ENCODE measurements at places on chromosomes 11 and 22.

DNA sequence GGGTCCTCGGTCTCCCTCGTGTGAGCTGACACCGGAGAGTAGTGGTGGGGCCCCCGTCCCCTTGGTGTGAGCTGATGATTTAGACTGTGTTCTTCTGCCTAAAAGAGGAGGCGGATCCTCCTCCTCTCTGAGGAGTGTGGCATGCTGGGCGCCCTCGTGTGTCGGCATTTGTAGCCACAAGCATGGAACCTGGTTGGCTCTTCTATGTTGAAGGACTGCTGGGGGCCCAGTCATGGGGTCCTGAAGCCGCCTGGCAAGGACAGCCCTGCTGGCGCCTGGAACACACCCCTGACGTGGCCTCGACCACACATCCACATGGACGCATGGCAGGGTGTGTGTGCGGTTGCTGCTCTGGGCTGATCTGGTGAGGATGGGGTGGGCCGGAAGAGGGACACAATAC lies 50.2 kb downstream of the AP2A2 start:
- no peak for DNase-seq

DNA sequence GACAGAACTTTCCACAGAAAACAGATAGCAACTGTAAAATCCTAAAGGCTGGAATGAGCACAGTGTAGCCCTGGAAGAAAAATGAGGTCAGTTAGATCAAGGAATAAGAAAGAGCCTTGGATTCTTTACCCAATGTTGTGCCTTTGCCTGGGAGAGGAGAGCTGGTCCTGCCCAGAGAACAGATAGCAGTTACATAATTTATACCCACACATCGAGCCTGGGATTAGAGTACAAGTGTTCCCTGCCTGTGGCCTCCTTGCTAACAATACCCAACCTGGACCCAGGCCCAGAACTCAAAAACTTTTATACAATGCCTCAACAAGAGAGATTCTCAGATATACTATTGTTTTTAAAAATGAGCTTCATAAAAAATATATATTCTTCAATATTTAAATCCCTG lies 1998.4 kb downstream of the LRRC4C start:
- DNase-seq = peak; percentile 45

GRCh38 chr11:131474947-131475346 lies 104.5 kb downstream of the NTM start:
- DNase-seq = no peak

GRCh38 chr22:29701155-29701999 lies 18.4 kb upstream of the CABP7 start:
- no peak for DNase-seq

DNA sequence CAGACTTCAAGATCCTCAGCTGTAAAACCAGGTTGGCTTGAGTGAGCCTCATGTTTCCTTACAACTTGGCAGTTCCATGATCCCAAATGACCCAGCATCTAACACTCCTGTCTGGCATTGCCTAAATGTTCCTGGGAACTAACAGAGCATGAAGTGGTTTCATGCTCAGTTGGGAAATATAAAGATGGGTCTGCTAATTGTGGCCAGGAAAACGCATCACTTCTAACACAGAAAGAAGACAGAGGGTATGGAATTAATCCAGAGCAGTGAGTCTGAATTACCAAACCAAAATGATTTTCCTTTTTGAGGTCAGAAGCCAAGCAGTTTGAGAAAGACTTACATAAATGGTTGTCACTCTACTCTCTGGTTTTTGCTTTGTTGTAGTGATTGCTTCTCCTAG lies 60.5 kb upstream of the MMP13 start:
- no peak for DNase-seq

- DNase-seq = no peak
These were observed 30.7 kb downstream of the LINC01488 start for GRCh38 chr11:69512136-69512535.

Measured in pons (tissue), 1 donor.